ENCODE measurements at places on chromosomes 1 and 21.

GRCh38 chr1:211479624-211480023 lies 12.3 kb downstream of the RD3 start:
- no peak for DNase-seq

- no peak for DNase-seq
Measured at GRCh38 chr1:201094832-201095231, 17.4 kb downstream of the CACNA1S start.

DNA sequence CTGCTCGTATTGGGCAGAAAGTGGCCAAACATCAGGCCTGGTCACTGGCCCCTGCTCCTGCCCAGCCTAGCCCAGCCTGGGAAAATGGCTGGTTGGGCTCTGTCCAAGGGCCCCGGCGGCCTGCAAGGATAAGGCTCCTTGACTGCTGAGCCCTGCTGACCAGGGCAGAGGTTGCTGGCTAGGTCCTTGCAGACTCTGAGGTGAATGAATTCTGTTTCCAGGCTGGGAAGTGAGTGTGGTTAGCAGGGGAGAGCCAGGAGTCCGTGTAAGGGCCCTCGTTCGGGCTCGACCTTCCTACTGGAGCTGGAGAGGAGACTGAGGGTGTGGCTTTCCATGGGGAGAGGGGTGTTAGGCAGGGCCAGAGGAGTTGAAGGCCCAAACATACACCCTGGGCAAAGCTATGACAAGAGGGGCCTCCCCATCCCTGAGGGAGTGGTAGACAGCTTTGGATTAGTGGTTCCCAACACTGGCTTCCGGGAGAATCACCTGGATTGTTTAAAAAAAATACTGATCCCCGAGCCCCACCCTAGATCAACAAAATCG lies 20.6 kb downstream of the CSF1 start:
- DNase-seq: no peak

GRCh38 chr1:173255214-173255813 lies 48.2 kb upstream of the TNFSF4 start:
- DNase-seq: no peak
